Fibroblast of villous mesenchyme (primary cell): ENCODE measurements at places on chromosomes 16 and 17.

DNA sequence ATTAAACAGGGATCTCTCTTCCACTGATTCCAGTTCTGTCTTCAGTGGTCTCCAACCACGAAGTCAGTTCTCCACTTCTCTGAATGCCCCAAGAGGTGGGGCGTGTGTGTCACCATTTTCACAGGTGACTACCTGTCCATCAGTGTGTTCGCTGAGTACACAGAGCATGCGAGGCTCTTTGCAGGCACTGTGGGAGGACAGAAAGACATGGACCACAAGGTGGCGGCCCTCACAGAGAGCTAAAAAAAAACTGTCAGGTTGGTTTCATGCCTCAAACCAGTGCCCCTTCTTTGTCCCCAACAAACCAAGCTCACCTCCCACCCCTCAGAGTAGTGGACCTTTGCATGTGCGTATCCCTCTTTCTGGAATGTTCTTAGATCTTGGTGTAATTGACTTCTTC is 13.8 kb downstream of the EMP2 start:
- DNase-seq = no peak

DNA sequence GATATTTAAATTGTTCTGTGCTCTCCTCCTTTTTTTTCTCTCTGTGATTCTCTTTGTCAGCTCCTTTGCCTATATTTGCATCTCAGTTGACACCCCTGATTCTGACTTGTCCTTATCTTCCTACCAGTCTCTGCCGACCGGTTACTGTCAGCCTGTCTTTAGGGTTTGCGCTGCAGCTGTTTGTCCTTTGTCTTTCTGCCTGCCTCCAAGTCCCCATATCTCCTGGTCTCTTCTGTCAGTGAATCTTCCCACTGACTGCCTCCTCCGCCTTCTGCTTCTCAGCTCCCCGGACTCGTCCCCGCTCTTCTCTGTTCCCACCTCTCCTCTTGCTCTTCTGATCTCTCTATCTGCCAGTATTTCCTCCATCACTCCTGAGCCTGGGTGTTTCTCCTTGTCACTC is 5.2 kb downstream of the TLCD2 start:
- DNase-seq = no peak

- no peak for DNase-seq
Observed at GRCh38 chr17:28398280-28398981, 7.6 kb downstream of the SLC46A1 start.

DNA sequence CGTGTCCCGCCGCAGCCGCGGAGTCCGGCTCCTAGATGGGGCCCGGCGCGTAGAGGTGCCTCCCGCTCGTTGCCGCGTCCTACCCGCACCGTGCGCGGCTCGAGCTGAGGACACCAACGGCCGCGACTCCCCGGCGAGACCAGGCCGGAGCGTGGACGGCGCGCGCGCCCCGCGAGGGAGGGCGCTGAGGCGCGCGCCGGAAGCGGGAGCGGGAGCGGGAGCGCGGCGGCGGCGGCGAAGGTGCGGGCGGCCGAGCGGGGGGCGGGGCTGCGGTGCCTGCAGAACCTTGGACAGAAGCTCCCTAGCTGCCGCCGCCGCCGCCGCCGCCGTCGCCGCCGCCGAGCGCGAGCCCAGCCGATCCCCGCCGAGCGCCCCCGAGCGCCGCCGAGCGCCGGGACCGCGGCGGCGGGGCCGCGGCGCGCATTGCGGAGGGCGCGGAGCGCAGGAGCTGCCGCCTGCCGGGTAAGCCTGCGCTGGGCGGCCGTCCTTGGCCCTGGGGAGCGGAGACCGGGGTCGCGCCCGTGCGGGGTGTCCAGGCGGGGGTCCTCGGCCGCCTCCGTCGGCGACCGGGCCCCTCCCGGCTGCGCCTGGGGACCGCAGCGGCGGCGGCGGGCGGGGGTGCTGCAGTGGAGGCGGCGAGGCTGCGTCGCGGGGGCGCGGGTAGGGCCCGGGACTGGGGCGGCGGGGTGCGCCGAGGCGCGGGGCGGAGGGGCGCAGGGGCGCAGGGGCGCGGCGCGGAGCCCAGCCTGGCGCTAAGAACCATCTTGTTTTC is at the start of gene CDK5R1:
Gene CDK5R1, plus strand, starts transcription at position 293 of the 772 bp plus-strand sequence. CDS start 628 bp downstream, outside the sequence.
- peak; percentile 69 for DNase-seq

GRCh38 chr17:33218698-33219601 is 74.1 kb downstream of the ASIC2 start:
- peak; percentile 3 for DNase-seq

GRCh38 chr17:70776441-70776840 is 607.1 kb downstream of the KCNJ2 start:
- no peak for DNase-seq

DNA sequence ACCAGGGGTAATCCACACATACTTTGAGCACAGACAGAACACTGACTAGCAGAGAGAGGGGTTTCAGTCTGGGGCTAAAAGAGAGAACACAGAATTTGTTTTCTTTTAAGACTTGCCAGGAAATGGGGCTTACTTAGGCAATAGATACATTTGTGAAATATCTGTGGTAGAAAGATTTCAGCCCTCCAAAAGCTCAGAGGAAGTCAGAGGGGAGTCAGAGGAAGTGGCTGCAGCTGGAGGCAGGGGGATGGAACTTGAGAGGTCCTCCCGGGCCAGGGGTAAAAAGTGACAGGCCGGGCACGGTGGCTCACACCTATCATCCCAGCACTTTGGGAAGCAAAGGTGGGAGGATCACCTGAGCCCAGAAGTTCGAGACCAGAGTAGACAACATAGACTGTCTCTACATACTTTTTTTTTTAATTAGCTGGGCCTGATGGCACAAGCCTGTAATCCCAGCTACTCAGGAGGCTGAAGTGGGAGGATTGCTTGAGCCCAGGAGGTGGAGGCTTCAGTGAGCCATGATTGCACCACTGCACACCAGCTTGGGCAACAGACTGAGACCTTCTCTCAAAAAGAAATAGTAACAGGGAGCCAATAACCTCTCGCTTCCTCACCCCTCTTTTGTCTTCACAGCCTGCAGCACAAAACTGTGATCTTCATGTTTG is 49.9 kb downstream of the NLRC5 start:
- DNase-seq = peak; percentile 92

DNA sequence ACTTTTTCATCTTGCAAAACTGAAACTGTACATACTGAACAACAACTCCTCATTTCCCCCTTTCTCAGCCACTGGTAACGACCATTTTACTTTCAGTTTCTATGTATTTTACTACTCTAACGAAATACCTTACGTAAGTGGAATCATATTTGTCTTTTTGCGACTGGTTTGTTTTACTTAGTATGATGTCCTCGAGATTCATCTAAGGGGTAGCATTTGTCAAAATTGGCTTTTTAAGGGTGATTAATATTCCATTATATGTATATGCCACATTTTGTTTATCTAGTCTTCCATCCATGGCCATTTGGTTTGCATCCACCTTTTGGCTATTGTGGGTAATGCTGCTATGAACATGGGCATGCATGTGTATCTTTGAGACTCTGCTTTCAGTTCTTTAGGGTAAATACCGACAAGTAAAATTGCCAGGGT is 10.4 kb downstream of the KPNB1 start:
- DNase-seq = peak; percentile 54

- peak; percentile 21 for DNase-seq
Observed at GRCh38 chr16:53257001-53257400, 177.3 kb upstream of the RBL2 start.

- no peak for DNase-seq
Observed at GRCh38 chr16:56275076-56275475, 83.8 kb downstream of the GNAO1 start.

DNA sequence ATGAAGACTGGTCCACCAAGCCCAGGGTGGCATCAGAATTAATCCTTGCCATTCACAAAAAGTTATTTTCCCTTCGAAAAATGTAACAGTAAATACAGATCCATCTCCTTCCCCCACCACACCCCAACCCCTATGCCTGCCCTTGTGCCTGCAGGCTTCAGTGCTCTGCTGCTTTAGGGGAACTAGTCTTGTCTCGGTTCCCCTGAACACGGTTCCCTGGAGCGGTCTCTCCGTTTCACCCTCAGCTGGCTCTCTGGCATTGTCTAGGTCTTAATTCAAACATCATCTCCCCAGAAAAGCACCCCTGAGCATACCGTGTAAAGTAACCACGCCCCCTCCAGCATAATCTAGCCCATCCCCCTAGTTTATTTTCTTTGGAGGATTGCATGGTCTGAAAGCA is 25.8 kb downstream of the EMP2 start:
- no peak for DNase-seq

- DNase-seq = no peak
Observed at GRCh38 chr17:73691321-73691766, 47.1 kb upstream of the SDK2 start.

GRCh38 chr17:39705786-39706348 is 6.0 kb downstream of the ERBB2 start:
- DNase-seq = no peak

GRCh38 chr16:88805340-88805715 is 1.7 kb downstream of the CDT1 start:
- DNase-seq = no peak

DNA sequence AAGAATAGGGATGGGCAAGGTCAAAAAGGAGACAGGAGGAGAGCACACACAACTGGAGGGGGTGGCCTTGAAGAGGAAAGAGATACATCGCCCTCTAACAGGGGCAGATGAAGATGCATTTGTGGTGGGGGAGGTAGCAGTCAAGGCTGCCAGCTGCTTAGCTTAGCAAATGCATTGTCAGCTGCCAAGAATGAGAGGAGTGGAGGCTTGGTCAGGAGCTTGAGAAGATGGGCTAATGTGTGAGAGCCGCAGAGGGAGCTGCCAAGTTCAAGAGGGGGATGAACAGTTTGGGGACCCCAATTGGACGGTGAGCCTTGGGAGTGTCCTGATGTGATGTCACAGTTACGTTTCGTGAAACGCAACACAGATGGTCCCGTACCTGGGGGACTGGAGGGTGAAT is 28.9 kb upstream of the GNA13 start:
- DNase-seq = no peak

GRCh38 chr17:77863814-77864161 is 94.7 kb upstream of the TNRC6C start:
- peak; percentile 19 for DNase-seq

DNA sequence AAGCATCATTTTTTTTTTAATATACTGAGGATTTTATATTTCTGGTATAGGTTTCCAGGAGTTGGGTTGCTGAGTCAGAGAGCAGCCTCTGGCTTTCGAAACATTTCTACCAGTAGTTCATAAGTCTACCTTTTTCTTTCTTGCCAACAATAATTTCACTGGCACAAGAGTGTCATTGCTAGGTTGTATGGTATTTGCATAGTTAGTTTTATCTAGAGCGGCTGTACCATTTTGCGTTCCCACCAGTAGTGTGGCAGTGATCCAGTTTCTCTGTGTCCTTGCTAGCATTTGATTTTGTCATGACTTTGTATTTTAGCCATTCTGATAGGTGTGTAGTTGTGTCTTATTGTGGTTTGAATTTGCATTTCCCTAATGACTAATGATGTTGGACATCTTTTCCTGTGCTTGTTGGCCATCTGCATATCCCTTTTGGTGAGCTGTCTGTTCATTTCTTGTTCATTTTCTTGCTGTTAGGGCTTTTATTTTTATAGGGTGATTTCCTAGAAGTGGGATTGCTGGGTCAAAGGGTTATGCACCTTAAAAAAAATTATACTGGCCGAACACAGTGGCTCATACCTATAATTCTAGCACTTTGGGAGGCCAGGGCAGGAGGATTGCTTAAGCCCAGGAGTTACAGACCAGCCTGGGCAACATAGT is 39.9 kb downstream of the SNX29 start:
- DNase-seq = peak; percentile 18

- no peak for DNase-seq
Observed at GRCh38 chr16:634051-634670, 1.9 kb downstream of the METTL26 start.

DNA sequence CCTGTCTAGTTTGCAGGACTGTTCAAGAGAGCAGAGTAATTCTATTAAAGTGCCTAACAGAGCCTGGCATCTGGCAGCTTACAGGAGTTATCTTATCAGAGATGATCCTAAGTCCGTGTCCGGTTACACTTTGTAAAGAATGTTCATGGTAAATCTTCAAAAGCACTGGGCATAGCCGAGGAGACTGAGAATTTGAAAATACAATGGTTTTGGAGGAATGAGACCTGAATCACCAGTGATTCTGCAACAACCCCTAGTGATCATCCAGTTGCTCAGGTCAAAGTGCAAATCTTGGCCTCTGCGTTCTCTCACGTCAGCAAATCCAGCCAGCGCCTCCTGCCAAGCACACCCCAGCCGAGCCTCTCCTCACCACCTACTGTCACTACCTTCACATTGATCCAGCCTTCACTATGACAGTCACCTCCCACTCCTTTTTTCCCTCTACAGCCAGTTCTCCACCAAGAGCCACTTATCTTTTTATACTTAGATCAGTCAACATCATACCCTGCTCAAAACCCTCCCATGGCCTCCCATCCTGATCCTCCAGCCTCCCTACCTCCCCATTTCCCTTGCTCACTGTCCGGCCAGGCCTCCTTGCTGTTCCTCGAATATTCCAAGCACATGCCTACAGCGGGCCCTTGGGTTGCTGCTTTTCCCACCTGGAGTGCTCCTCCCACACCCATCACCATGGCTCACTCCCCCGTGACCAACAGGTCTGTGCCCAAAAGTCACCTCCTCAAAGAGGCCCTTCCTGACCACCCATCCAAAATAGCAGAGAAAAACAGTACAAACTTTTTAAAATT is 57.4 kb upstream of the ERN1 start:
- peak; percentile 57 for DNase-seq

GRCh38 chr17:57707892-57708291 is 37.2 kb downstream of the CCDC182 start:
- DNase-seq = no peak

GRCh38 chr16:26911436-26911835 is 155.3 kb upstream of the C16orf82 start:
- DNase-seq = no peak

DNA sequence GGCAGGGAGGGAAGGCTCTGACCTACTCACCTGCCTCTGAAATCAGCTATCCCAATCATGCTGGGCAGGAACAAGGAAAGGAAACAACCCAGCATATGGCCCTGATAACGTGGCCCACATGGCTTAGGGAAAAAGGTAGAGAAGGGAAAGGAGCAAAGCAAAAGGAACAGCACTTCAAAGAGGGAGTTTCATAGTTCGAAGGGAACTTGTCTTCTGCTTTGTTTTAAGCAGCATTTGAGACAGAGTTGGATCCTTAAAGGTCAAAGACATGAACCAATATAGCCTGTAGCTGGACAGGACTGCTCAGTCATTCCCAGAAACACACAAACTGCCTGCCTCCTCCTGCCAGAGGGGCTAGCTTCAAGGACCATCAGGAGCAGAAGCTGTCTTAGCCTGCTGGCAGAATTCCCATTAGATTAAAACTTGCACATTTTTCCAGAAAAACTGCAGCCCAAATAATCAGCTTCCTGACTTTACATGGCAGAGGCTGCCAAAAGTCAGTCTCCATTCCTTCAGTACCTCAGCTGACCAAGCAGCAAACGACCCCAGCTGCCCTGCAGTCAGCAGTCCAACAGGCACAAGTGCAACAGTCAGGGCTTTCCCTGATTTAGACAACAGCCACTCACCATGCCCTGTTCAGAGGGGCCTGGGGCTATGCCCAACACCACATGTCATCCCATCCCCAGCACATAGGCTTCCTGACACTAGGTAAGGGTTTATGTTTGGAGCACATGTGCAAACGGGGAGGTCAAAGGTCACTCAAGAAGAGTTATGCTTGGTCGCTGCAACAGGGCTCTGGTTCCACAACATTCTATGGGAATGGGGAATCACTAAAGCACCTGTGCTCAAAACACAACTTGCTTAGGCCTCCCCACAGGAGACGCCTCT is 32.5 kb downstream of the RANBP10 start:
- peak; percentile 26 for DNase-seq
